ENCODE measurements at places on chromosomes 12 and 14.
A peak's percentile ranks its signal among the peaks of the same experiment; 100 is the strongest.

GRCh38 chr12:68349220-68349621, 17.1 kb upstream of the MDM1 start:
- peak; percentile 67 for DNase-seq

DNA sequence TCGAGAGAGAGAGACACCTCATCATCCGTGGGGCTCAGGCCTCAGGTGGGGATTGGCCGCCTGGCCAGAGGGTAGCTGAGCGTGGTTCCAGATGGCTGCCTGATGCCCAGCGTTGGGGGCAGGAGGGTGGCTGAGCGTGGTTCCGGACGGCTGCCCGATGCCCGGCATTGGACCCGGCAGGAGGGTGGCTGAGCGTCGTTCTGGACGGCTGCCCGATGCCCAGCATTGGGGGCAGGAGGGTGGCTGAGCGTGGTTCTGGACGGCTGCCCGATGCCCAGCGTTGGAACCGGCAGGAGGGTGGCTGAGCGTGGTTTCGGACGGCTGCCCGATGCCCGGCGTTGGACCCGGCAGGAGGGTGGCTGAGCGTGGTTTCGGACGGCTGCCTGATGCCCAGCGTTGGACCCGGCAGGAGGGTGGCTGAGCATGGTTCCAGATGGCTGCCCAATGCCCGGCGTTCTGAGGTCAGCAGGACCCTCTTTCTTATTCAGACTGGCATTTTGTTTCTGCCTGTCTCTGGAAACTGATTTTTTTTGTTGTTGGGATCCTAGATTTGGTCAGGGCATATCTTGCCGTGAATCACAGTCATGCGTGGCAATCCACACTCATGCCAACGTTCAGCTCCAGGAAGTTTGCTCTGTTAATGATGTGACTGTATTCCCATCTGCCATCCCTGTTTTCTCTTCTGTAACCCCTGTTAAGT, 40.7 kb downstream of the GALNT9 start:
- peak; percentile 50 for DNase-seq

DNA sequence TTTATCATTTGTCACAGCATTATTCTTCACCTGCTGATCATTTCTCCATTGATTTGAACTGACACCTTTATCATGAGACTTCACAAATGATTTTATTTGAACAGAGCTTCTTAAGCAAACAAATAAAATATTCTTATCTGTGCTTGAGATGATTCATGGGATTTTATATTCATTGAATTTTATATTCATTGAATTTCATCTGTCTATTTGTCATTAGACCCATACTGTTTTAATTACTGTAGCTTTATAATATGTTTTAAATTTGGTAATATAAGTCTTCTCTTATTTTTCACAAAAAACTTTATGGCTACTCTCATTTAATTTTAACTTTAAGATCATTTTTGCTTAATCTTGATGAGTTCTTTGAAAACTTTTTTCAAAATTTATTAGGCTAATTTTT, 777.4 kb upstream of the TBX3 start:
- no peak for DNase-seq

DNA sequence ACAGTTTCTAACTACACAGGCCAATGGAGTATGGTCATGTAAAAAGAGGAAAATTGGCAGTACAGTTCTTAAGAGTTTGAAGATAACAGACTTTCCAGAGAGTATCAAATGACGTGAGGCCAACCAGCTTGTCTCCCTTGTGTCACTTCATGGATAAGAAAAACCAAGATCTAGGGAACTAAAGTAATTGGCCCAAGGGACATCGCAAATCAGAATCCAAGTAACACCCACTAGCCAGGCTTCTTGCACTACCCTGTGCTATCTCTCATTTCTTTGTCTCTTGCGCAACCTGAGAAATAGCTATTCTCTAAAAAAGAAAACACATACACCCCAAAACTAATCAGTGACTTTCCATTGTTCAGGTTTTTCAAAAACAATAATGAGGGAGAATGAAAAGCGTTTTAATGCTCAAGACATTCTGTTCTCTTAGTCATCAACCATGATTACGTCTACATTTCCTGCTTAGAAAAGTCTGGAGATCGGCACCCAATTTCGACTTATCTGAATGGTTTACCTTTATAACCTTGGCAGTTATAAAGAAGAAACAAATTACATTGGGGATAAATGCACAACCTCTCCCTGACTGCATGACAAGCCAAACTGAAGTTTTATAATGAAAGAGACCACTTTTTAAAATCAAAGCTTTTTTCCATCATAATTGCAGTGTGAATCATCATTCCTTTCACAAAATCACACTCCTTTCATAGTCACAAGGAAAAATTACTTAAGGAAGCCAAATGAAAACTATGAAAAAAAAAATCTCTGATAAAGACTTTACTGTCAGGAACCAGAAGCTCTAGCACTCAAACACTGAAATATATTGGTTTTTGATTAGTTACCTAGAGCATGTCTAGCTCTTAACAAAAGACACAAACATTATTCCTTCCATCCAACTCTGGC, 42.1 kb downstream of the TMTC1 start:
- no peak for DNase-seq

DNA sequence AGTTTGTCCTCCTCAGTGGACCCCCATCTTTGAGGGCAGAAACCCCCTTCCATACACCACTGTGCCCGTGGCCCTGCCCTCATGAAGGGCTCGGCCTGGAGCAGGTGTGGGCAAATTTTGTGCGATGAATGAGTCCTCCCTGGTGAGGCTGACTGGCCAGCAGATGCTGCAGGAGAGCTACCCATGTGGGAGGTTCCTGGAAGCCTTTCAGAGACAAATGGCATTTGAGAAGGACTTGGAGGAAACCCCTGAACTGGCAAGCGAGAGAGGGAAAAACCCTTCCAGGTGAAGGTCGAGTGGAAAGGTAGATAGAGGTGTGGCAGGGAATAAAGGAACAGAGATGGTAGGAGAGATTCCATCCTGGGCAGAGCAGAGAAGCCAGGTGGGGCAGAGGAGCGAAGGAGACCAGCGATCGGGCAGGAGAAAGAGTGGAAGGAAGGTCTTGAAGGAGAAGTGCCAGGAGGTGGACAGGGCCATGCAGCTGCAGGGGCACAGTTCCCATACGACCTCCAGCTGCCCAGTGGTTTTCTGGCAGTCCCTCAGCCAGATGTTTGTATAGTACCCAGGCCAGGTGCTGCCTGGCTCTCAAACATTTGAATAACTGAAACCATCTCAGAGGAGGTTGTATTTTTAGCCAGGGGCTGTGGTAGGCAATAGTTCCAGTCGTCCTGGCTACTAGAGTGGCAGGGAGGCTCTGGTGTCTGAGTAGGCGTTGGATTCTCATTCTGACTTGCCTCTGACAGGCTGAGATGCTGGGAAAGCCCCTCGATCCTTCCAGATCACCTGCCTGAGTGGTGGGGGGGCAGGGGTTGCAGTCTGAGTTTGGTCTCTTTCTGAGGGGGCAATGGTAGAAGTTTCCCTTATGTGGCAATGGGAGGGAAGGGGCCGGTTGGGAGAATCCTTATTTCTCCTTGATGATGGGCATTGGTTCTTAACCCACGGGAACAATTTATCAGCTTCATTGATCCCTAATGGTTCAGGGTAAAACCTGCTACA, 40.1 kb downstream of the FBXL14 start:
- DNase-seq = no peak

DNA sequence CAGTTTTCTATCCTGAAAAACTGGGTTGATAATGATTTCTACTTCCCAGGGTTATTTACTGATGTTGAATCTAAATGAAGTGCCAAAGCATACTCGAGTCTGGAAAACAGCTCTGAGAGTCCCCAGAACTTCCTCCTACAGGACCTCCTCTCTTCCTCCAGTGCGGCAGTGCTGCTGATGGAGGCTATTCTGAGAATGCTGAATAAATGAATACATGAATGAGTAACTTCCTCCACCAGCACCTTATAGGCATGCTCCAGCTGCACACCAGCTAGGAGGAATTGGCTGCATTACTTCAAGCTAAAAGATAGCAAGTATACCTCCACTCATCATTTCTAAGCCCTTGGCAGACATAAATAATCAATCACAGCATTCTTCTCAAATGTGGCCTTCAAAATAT, 448.8 kb upstream of the CCDC196 start:
- DNase-seq = no peak

- no peak for DNase-seq
Measured at GRCh38 chr12:56590237-56590830, 39.8 kb downstream of the BAZ2A start.

GRCh38 chr12:46445551-46446235, 73.1 kb upstream of the SLC38A2 start:
- no peak for DNase-seq

DNA sequence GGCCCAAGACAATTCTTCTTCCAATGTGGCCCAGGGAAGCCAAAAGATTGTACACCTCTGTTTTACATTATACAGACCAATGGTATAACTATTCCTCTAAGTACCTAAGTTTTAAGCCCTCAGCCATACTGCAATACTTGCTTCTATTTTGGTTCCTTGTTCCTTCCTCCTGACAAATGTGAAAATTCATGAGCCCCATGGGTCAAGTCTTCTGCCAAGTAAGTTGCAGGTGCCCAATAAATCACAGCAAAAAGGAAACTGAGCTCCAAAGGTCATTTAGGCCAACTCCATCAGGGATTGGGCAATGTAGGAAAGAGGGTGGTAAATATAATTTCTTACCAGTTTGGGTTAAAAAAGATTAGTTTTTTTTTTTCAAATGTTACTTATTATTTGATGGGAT, 57.7 kb upstream of the NPFF start:
- no peak for DNase-seq

DNA sequence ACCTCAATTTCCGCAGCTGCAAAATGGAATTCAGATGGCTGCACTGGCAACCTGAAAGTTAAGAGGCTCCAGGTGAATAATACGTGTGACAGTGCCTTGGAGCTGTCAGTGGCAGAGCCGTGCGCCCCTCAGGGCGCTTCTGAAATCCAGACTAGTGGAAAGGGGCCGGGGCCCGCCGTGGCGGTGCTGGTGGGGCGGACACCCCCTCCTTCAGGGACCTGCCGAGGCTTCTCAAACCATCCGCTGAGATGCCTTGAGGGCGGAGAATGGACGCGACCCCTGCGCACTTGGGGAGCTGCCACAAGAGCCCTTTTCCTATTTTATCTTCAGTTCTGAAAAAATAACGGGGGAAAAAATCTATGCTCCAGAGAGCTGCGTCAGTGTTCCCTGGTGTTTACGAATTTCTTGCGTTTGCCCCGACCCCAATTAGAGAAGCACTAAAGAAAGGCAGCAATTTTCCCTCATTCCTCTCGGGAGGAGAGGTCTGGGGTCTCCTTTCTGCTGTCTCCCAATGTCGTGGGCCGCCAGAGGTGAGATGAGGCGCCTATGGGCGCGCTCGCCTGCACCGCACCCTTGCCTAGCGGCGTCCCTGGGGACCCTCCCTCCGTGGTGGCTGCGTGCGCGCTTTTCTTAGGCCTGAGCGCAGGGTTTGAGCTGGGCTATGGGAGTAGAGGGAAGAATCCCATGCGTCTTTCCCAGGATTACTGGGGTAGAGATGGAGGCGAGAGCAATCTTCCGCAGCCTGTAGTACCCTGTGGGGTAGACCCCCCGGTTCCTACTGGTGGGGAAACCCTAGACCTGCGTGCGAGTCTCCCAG, 2.2 kb downstream of the NOS1 start:
- no peak for DNase-seq

GRCh38 chr14:106518054-106518943, 991.9 kb downstream of the TMEM121 start:
- DNase-seq = no peak

DNA sequence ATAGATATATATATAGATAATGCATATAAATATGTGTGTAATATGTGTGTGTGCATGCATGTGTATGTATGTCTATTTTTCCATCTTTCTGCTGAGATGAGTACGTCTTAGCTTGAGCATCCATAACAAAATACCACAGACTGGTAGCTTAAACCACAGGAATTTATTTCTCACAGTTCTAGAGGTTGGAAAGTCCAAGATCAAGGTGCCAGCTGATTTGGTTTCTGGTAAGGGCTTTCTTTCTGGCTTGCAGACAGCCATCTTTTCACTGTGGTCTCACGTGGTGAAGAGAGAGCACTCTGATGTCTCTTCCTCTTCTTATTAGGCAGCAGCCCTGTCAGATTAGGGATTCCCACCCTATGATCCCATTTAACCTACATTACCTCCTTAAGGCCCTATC, 47.3 kb downstream of the ACSM4 start:
- DNase-seq = no peak

- DNase-seq = peak; percentile 98
Measured at GRCh38 chr12:12611512-12612306, at the start of gene CREBL2. Gene CREBL2 (plus strand): TSS chr12:12611876. CDS start chr12:12612173, 297 bp downstream.

GRCh38 chr14:68040633-68041369, 221.2 kb downstream of the RAD51B start:
- DNase-seq = no peak

DNA sequence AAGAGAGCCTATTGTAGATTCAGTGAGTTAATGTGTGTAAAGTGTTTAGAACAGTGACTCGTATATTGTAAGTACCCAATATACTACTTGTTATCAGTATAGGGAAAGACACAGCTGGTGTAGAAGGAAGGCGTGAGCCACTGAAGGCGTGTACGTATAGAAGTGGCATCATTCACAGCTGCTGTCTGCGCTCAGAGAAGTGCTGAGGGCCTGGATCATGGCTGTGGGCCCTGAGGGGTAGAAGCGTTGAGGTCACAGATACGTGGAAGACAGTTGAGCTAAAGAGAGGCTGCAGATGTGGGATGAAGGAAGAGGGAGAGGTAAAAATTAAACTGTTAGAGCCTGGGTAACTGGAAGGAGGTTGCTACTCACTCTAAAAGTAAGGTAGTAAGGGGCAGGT, 5.9 kb downstream of the C12orf75 start:
- no peak for DNase-seq

DNA sequence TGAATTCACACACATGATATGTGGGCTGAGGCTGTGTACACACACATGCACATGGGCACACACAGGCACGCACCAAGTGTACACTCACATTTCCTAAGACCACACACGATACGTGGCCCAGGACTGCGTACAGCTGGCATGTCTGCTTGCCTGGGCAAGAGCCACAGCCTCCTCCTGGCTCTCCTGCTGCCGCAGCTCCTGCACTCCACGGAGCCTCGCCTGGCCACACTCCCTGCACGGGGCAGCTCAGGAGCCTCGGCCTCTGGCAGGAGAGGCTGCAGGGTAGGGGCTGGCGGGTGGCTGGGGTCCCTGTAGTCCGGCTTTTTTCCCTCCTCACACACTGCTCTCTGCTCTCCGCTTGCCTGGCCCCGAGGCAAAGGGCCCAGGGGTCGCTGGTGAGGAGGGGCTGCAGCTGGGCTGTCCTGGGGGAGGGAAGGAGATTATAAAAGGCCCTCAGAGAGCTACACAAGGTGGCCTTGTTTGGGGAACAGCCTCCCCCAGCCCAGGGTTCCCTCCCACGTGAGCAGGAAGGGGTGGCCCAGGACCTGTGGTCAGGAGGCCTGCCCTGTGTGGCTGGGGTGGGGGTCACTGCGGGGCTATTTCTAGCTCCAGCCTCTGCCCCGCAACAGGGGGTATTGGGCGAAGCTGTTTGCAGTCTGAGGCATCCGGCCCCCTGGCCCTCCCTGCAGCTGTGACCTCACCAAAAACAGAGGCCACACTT, 89.0 kb upstream of the SFSWAP start:
- DNase-seq = no peak

DNA sequence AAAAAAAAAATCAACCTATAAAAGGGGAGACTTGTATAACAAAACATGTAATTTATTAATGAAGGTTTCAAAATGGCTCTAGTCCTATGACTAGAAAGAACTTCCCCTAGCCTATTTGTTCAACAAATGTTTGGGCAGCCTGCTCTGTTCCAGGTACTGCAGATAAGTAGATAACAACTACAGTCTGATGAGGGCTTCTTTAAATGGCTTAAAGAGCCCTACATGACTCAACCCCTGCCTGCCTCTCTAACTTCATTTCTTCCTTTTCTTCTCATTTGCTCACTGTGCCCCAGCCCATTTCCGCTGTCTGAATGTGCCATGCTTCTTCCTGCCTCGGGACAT, 21.5 kb downstream of the ALDH6A1 start:
- DNase-seq = no peak

Measured in NCI-H1092 treated with DMSO at 0.1 percent for 48 hours (cell line).